ENCODE measurements at places on chromosomes 12 and 14.

- H3K4me1 ChIP-seq = no peaks in the 10 kb centered on the region
- no peaks in the 10 kb centered on the region for H3K36me3 ChIP-seq
- H3K27me3 ChIP-seq = no peaks in the 10 kb centered on the region
- no peak overlapping the region for H3K27ac ChIP-seq
Measured at GRCh38 chr12:9717070-9717925, 15.6 kb downstream of the CLECL1 start.

GRCh38 chr12:59972905-59973304 is 377.1 kb downstream of the SLC16A7 start:
- no peaks in the 10 kb centered on the region for H3K27me3 ChIP-seq
- H3K4me3 ChIP-seq = no peak overlapping the region
- H3K4me1 ChIP-seq = no peaks in the 10 kb centered on the region
- H3K36me3 ChIP-seq = no peaks in the 10 kb centered on the region
- no peak for DNase-seq

DNA sequence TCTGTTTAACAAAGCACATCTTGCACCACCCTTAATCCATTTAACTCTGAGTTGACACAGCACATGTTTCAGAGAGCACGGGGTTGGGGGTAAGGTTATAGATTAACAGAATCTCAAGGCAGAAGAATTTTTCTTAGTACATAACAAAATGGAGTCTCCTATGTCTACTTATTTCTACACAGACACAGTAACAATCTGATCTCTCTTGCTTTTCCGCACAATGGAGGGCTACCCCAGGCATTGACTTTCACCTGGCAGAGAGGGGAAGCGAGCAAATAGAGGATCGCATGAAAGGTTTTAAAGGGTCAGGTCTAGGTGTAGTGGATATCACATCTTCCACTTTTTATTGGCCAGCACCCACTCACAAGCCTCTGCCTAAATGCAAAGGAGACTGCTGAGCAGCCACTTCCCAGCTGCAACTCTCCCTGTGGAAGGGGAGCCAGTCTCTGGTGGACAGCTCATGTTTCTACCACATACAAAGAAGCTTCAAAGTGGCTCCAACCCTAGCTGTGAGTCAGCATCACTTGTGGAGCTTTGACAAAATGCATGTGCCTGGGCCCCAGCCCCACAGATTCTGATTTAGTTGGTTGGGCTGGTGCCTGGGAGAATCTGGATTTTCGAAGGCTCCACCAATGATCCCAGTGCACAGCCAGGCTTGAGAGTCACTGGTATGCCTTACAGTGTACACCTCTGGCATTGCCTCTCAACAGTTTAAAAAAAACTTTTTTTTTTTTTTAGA is 7.2 kb upstream of the FNTB start:
- H3K4me3 ChIP-seq = no peak overlapping the region
- H3K36me3 ChIP-seq = no peaks in the 10 kb centered on the region
- no peak for DNase-seq
- peaks cover 3% of the 10 kb centered on the region for H3K4me1 ChIP-seq

- H3K27ac ChIP-seq = no peak overlapping the region
- no peaks in the 10 kb centered on the region for H3K4me1 ChIP-seq
- no peak overlapping the region for H3K4me3 ChIP-seq
- H3K27me3 ChIP-seq = no peaks in the 10 kb centered on the region
- H3K36me3 ChIP-seq = no peaks in the 10 kb centered on the region
- DNase-seq = no peak
Measured at GRCh38 chr12:9725213-9725870, 7.6 kb downstream of the CLECL1 start.

DNA sequence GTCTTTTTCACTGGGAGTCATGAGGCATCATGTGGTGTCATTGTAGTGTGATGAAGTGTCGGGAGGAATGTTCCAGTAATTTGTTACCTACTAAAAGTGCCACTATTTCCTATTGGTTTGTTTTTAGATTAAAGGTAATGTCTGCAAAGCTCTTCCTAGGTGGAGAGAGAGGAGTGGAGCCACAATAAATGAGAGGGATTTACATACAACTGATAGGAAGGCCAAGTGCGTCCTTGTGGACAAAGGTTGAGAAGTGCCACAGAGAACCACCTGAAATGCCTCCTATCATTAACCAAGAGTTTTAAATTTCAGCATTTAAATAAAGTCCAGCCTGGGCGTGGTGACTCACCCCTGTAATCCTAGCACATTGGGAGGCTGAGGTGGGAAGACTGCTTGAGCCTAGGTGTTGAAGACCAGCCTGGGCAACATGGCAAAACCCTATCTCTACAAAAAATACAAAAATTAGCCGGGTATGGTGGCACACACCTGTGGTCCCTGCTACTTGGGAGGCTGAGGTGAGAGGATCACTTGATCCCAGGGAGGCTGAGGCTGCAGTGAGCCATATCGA is 2.5 kb upstream of the SNX6 start:
- no peak overlapping the region for H3K27ac ChIP-seq
- H3K36me3 ChIP-seq = no peaks in the 10 kb centered on the region
- H3K4me1 ChIP-seq = peaks cover 18% of the 10 kb centered on the region
- DNase-seq = no peak

DNA sequence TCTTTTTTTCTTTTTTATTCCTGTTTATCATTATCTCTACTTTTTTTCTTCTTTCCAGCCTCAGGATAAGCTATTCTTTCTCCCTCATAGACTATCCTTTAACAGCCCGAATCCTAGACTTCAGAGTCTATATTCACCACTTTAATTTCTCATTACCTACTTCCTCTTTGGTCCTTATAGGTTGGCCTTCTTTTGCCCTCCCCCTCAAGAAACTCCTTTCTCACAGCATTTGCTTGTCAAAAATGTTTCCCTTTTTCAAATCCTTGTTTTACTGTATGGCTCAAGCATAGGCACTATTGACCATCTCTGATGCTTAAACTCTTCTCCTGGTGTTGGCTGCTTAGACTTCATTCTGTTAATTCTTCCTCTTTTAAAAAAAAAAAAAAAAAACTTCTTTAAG is 52.5 kb downstream of the KIAA0586 start:
- DNase-seq = no peak
- no peak overlapping the region for H3K4me3 ChIP-seq
- no peak overlapping the region for H3K27ac ChIP-seq
- H3K4me1 ChIP-seq = no peaks in the 10 kb centered on the region

DNA sequence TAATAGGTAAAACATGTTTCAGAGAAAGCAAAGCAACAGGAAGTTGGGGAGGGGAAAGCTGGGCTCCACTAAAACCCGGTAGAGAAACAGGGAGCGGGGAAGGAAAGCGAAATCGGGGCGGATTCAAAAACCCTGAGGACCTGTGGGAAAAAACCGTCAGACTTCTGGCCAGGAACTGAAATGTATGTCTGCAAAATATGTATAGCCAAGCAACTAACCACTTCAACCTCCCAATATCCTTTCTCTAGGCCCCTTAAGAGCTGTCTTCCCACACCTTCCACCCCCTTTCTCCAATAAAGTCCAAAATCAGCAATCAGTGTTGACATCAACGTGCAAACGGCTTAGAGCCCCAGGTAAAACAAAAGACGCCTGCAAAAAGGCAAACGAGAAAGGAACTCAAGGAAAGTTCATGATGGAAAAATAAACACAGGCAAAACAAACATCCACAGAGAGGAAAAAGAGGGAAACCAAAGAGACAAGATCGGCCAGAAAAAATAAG is 32.8 kb downstream of the SIX1 start:
- H3K4me1 ChIP-seq = no peaks in the 10 kb centered on the region
- DNase-seq = no peak
- no peak overlapping the region for H3K27ac ChIP-seq

DNA sequence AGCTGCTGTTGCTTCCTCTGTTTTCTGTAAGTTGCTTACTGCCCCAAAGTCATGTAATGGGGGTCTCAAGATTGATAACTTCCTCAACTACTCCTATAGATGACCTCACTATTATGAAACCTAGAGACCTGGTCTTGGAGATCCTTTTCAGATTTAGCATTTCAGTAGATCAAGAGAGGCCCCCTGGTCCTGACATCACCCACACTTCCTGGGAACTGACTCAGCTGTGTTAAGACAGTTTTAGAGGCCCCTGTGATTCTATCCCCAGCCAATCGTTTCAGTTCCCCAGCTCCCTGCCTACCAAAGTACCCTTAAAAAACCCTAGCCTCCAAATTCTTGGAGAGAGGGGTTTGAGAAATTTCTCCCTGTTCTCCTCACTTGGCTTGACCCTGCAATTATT is 9.2 kb upstream of the ARG2 start:
- H3K36me3 ChIP-seq = no peaks in the 10 kb centered on the region
- H3K4me1 ChIP-seq = no peaks in the 10 kb centered on the region
- H3K4me3 ChIP-seq = no peak overlapping the region
- no peak for DNase-seq

DNA sequence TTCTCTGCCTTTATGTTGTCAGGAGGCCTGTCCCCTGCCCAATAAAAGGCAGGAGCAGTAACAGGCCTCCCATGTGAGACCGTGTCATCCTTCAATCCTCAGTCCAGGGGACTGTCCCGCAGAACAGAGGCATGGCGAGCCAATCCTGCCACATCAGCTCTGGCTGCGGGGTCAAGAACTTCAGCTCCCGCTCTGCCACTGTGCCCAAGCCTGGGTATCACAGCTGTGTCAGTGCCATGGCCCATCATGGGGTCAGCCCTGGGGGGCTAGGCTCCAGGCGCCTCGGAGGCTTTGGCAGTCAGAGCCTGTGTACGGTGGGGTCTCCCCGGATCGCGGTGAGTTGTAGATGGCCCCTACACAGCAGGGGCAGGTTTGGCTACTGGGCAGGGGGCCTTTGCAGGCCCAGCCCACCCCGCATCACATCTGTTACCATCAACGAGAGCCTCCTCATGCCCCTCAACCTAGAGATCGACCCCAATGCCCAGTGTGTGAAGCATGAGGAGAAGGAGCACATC is 19.9 kb upstream of the KRT83 start:
- no peak for DNase-seq
- no peak overlapping the region for H3K4me3 ChIP-seq
- no peaks in the 10 kb centered on the region for H3K36me3 ChIP-seq
- H3K27me3 ChIP-seq = no peaks in the 10 kb centered on the region
- no peaks in the 10 kb centered on the region for H3K4me1 ChIP-seq

DNA sequence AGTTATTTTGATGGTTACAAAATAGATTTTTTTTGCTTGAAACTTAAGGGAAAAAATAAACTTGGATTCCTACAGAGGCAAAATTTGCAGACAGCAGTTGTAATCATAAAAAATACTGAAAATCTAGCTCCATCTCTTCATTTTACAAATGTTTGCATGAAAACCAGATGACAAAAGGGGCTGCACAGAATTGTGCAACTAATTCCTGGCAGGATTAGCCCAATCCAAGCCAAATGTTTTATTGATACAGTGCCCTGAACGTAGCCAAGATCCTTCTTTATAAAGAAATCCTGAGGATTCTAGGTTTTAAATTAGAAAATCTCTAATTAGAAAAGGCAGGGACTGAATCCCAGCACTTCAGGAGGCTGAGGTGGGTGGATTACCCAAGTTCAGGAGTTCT is 356.4 kb upstream of the SEL1L start:
- no peaks in the 10 kb centered on the region for H3K27me3 ChIP-seq
- H3K36me3 ChIP-seq = no peaks in the 10 kb centered on the region

DNA sequence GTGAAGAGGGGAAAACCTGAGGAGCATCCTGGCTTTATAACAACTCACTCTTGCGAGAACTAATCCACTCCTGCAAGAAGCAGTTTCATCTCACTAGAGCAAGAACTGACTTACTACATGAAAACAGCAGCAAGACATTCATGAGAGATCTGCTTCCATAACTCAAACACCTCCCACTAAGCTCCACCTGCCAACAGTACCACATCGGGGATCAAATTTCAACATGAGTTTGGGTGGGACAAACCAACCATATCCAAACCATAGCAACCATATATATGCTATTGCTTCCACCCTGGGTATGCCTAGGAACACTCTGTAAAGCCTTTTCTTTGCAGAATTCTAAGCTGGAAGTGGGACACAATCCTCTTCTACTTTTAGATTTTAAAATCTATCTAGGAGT is 13.9 kb upstream of the AVPR1A start:
- H3K4me1 ChIP-seq = no peaks in the 10 kb centered on the region
- H3K36me3 ChIP-seq = no peaks in the 10 kb centered on the region
- H3K27me3 ChIP-seq = no peaks in the 10 kb centered on the region
- no peak overlapping the region for H3K27ac ChIP-seq
- no peak overlapping the region for H3K4me3 ChIP-seq
- no peak for DNase-seq

DNA sequence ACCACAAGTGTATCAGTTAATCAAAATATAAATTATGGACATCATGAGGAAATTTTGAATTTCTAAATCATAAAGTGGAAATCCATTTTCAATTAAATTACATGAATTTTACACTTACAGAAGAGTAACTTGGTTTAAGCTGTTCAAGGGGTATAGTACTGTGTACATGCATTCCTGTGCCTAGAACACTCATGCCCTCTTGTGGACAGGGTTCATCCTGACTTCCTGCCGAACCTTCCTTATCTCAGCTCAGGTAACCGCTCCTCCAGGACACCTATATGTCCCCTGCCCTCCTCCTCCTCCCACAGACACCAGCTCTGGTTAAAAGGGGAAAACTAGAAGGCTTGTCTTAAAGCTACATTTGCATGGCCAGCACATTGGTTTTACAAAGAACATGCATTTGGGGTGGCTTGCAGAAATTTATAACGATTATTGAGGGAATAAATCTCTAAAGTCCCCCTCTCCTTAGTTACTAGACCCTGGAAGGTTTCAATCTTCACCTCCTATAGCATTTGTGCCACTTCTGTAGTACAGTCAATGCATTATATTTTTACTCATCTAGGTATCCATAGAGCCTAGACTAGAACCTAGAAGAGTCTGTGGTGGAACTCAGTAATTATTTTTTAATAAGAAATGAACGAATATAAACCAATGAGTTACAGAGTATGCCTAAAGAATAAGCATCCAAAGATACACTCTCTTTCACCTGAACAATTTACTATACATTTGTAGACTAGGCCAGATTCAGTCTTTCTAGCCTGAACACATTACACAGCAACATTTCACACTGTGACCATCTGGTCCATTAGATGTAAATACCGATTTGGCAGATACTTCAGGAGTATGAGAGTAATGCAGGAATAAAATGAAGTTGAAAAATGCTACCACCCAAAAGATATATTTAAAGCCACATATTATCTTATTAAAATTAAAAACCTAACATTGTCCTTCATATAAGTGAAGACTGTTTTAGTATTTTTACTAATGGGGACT is 345.6 kb downstream of the PAWR start:
- H3K4me1 ChIP-seq = no peaks in the 10 kb centered on the region
- no peak overlapping the region for H3K4me3 ChIP-seq
- no peak overlapping the region for H3K27ac ChIP-seq
- H3K27me3 ChIP-seq = no peaks in the 10 kb centered on the region

All from sigmoid colon (tissue), 7 donors.